Naive thymus-derived CD8-positive, alpha-beta T cell (primary cell): ENCODE measurements at places on chromosomes 5 and 9. TPM values are rescaled to one million over a fixed set of nuclear protein-coding genes. Genes with fewer than 3 reads are reported as not detected.

- DNase-seq: no peak
These were observed 14.9 kb upstream of the MAPK9 start for GRCh38 chr5:180306796-180307195.

DNA sequence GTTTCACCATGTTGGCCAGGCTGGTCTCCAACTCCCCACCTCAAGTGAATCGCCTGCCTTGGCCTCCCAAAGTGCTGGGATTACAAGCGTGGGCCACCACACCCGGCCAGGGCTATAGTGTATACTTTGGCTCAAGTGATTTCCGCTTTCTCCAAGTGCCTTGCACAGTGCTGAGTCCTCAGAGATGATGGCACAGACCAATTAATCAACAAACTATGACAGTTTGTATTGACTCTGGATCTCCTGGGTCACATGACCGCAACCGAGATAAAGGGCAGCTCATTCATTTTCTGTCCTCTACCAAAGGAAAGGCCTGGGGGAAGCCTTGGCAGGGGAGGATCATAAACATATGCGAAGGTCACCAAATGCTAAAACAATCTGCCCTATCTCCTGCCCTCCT lies 11.4 kb upstream of the LARP1 start:
- no peak for DNase-seq

DNA sequence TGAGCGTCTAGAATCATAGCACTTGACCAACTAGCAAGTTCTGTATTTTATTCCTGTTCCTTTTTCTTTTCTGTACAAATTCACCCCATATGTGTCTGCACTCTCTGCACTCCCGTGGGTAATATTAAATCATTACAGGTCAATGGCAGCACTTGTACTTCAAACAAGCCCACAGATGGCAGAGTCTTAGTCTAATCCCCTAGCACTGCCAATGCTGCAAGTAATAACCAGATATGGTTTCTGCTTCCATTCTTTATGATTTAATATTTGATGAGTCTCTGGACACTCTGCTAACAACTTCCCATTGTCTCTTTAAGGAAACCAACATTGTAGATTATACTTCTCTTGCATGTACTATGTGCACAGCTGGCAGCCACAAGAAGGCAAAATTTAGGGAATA lies 343.8 kb upstream of the CHD1 start:
- no peak for DNase-seq

DNA sequence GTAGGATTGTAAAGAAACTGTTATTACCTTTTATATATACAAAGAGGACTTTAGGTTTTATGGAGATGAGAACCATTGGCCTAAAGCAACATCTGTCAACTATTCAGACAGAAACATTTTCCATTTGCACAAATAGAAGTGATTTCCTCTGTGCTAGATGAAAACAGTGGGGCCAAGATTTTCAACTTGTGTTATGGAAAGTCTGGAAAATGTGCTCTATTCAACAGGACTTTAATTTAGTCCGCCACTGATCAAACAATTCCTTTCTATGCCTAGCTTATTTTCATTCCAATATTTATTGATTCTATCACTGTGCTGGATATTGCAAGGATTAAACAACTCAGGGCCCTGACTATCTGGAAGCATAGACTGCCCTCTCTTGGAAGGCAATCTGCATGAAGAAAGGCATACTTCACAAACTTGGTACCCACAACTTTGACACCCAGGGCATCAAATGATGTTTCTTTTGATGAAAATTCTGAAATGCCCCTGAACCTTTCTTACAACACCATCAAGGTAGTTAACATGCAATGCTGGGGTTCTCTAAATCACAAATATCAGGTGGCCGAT lies 126.6 kb upstream of the HMHB1 start:
- no peak for DNase-seq

DNA sequence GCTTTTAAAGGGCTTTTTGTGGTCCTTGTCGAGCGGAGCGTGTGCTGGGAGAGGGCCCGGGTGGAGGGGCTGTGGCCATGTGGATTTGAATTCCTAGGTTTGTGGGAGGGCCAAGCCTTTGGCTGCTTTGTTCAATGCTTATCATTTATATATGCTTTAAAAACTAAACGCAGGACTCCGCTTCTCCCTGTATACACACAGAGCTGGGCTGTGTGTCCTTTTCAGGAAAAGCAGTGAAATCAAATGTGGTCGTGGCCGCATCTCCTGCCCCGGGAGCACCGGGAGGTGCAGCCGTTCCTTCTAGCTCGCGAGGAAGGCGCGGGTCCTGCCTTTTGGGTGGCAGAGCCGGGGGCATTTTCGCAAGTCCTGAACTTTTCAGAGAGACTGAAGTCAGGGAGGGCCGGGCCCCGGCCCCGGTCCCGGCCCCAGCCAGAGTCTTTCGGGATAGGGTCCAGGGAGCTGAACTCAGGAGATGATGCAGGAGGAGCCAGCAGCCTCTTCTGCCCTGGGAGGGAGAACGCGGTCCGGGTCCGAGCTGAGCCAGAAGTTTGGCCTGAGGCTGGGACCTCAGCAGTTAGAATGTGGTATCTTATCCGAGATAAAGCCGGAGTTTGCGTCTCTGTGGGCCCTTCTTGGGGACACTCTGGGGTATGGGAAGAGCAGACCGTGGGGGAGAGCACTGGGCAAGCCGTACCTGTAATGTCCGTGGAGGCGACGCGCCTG lies 158.8 kb downstream of the C9orf152 start:
- DNase-seq: no peak

GRCh38 chr9:107587191-107587963 lies 97.8 kb upstream of the KLF4 start:
- no peak for DNase-seq

DNA sequence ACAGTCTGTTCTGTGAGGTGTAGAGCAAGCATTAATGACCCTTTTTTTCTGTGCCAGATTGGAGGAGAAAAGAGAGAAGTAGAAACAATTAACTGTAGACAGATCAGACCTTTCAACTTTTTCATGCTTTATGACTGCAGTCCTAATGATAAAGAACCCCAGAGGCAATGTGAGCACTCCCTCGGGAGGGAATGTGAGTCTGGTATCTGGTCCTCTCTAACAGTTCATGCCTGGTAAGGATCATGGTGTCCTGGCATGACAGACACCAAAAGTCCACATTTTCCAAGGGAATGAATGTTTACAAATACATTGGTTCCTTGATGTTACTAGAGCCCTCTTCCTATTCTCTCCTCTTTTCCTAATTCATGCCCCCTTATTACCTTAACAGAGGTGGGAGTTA lies 70.3 kb downstream of the MTAP start:
- no peak for DNase-seq

The F12 gene
- polyA plus RNA-seq: 0.26 TPM

DNA sequence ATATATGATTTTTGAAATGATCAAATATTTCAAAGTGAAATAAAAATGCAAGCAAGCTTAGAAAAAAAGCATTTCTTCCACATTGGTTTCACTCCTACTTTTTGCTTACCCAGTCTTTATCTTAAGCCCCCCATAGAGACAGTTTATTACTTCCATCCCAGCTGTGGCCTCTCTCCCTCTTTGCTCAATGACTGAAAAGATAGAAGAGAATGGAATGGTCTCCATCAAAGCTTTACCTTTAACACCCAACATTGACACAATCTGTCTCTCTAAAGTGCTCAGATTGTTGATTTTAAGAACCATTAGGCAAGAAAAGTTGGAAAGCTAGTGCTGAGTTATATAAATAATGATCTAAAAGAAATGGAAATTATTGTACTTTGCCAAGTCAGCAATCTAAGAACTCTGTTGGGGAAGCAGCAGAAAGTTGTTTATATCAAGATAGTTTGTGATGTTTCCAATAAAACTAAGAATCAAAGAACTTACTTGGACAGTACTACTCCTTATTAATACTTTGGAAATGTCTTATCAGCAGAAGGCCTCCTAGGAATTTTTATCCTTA lies 277.5 kb upstream of the NREP start:
- no peak for DNase-seq

DNA sequence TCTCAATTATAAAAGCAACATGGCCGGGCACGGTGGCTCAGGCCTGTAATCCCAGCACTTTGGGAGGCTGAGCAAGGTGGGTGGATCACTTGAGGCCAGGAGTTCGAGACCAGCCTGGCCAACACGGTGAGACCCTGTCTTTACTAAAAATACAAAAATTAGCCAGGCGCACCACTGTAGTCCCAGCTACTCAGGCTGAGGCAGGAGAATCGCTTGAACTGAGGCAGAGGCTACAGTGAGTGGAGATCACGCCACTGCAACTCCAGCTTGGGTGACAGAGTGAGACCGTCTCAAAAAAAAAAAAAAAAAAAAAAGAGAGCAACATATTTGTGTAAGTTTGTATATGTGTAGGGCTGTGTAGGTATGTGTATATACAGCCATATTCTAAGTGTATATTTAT lies 7.5 kb downstream of the RPS6 start:
- DNase-seq: no peak

- DNase-seq: no peak
These were observed 17.0 kb upstream of the MOCS2 start for GRCh38 chr5:53126521-53126920.

The PCDHA8 gene
- not detected for polyA plus RNA-seq

GRCh38 chr5:140351609-140352334 lies 5.4 kb upstream of the HBEGF start:
- DNase-seq: peak; percentile 87

The GRM6 gene
- not detected for polyA plus RNA-seq

DNA sequence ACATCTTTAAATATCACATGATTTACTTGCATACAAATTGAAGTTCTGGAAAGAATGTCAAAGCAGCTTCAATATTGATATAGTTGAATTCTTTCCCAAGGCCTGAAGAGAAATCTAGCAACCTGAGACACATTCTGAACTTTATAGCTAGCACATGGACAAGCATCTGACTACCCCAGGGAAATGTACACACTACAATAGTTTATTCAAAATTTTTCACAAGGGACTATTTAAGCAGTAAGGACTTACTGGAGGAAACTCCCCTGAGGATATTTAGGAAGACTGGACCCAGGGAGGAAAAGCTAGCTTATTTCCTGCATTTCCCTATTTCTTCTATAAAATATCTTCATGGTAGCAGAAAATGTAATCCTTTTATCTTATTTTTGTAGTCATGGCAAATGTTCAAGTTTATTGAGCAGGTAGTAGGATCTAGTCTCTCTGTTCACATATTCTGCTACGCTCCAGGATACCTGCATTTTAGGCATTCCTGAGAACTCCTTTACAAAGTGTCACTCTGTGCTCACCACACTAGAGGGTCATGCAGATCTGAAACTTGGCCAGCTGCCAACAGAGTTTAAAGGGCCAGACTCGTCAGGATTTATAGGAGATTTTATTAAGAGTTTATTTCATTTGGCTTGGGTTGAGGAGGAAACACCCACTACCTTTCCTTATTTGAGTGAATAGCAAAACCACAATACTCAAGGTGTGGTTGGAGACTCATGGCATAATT lies 348.4 kb upstream of the FTMT start:
- no peak for DNase-seq

The FST gene
- polyA plus RNA-seq: 0.39 TPM

- no peak for DNase-seq
These were observed 1186.6 kb upstream of the SEMA6A start for GRCh38 chr5:117761186-117761585.

DNA sequence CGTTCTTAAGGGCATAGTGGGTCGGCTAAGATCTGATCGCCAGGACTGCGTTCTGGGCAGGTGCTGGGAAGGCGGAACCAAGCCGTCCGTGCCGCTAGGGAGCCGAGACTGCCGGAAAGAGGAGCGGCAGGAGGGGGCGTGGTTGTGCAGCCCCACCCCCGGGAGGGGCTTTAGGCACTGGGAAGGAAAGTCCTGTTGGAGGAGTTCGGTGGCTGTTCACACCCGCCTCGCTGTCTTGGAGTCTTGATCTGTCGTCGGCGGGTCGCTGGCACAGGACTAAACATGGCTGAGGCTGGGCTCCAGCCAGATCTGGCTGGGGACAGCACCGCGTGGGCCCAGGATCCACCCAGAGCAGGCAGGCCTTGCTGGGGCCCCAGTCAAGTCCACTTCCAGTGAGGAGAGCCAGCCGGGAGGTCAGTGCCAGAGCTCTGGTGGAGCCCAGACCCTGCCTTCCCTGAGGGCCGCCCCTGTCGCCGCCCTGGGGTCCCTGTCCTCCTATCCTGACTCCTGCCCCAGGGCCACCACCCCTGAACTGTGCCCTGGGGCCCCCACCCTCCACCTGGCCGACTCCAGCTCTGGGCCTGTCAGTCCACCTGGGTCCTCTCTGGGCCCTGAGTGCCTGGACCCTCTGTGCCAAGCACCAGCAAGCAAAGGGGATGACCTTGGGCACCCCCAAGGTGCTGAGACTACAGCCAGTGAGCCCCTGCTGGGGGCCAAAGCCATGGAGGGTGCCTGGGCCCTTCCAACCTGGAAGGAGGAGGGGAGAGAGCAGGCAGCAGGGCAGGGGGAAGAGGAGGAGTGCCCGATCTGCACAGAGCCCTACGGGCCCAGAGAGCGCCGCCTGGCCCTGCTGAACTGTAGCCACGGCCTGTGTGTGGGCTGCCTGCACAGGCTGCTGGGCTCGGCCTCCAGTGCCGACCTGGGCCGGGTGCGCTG lies 4.5 kb downstream of the RNF208 start:
- no peak for DNase-seq

- DNase-seq: no peak
These were observed 7.3 kb downstream of the PCDH1 start for GRCh38 chr5:141870871-141871270.

GRCh38 chr9:76818271-76818670 lies 54.0 kb downstream of the PCA3 start:
- DNase-seq: no peak

DNA sequence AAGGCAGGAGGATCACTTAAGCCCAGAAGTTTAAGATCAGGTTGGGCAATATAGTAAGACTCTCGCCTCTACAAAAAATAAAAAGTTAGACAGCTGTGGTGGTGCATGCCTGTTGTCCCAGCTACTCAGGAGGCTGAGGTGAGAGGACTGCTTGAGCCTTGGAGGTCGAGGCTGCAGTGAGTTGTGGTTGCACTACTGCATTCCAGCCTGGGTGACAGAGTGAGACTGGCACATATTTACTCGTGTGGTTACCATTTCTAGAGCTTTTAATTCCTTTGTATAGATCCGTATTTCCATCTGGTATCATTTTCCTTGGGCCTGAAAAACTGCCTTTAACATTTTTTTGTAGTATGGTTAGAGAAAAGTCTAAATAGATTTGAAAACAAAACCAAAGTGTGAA lies 7.8 kb downstream of the IL6ST start:
- DNase-seq: no peak

The ACOT12 gene
- polyA plus RNA-seq: not detected

The APBA1 gene
- 0.03 TPM for polyA plus RNA-seq

- DNase-seq: no peak
These were observed 7.9 kb downstream of the MSX2 start for GRCh38 chr5:174732036-174733020.

DNA sequence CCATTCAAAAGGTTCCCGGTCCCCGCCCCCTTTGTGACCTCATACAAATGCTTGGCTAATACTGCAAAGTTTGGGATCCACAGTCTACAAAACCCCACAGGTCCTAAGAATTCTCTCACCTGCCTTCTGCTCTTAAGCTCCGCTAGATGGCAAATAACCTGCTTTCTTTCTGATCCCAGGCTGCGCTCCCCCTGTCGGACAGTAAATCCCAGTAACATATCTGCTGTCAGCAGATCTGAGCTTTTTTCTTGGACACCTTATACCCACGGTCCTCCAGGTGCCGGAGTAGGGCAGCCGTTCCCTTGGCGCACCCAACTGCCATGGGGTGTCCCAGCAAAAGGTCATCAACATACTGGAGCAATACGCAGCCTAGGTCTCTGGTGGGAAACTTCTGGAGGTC lies 39.0 kb upstream of the PPP1R26 start:
- no peak for DNase-seq

The ARL10 gene
- polyA plus RNA-seq: 1.3 TPM

GRCh38 chr9:136623016-136623841 lies 39.5 kb upstream of the EGFL7 start:
- no peak for DNase-seq

The LCN12 gene
- not detected for polyA plus RNA-seq
